ENCODE measurements at places on chromosomes 7 and 10. TPM values are rescaled to one million over a fixed set of nuclear protein-coding genes. Genes with fewer than 3 reads are reported as not detected.

DNA sequence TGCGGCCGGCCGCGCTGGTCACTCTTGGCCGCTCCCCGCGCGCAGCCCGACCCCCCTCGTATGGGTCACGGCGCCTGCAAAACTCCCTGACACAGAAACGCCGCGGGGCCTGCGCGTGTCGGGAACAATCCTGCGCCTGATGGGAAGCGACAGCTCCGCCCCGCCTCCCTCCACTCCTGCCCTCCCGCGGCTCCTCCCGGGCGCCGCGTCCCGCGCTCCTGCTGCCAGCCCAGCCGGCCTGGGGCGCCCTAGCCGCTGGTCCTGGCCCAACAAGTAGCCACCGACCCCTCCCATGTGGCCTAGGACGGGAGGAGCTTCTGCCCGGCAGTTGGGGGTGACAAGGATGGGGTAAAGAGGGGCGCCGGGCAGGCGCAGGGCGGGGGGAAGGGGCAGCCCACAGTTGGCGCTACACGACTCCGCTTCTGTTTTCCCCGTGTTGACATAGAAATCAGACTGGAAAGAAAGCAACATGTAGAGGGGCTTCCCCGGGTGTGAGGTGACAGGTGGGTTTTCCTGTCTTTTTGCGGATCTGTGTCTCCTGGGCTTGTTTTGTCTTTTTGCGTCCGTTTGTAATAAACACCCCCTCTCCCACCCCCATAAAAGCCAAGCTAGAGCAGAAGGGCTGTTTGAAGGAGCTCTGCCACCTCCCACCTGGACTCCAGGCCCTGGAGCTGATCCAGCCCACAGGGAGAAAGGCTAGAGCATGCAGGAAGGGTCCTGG is 35.1 kb upstream of the PAX2 start:
- no peak for DNase-seq
- H3K27me3 ChIP-seq = peaks cover 67% of the 10 kb centered on the region
- H3K4me3 ChIP-seq = no peak overlapping the region
- peaks cover 2% of the 10 kb centered on the region for H3K36me3 ChIP-seq

SPOCK2 gene
- total RNA-seq = 139 TPM

DNA sequence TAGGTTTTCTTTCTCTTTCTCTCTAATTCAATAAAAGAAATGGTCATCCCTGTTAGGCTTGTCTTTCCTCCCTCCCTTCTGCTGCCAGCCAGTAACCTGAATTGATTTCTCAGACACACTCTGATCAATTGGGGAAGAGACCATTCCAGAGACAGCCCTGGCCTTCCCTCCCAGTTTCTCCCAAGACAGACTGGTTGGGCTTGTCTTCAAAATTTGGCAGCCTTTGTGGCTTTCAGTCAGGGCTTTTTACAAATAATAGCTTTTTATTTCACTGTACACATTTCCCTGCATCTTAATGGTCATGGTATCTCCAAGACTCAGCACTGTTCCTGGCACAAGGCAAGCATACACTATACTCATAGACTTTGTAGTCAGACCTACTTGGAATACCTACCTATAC is 33.9 kb downstream of the BCAP29 start:
- peaks cover 17% of the 10 kb centered on the region for H3K4me1 ChIP-seq
- no peak overlapping the region for H3K27ac ChIP-seq
- no peak overlapping the region for H3K4me3 ChIP-seq
- peaks cover 45% of the 10 kb centered on the region for H3K36me3 ChIP-seq
- H3K27me3 ChIP-seq = no peaks in the 10 kb centered on the region

- peaks cover 6% of the 10 kb centered on the region for H3K27me3 ChIP-seq
- H3K4me1 ChIP-seq = no peaks in the 10 kb centered on the region
- H3K4me3 ChIP-seq = no peak overlapping the region
- no peaks in the 10 kb centered on the region for H3K36me3 ChIP-seq
- H3K27ac ChIP-seq = no peak overlapping the region
These were observed 104.0 kb downstream of the PKD1L1 start for GRCh38 chr7:47844311-47844710.

DNA sequence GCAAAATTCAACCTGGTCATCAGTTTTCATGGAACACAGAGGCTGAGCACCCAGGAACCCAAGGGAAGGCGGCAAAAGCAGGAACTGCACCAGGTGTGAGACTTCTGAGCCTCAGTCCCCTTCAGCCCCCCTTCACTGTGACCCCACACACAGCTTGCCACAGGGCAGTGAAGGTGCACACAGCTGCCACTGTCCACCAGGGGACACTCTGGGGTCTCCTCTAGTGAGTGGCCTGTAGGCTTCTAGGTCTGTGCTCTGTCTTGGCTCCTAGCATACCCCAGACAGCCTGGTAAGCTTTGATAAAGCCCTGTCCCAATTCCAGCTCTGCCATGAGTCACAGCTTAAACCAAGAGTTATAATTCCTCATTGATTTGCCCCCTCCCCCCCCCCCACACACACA is 12.1 kb downstream of the KCNH2 start:
- no peak overlapping the region for H3K27ac ChIP-seq
- H3K36me3 ChIP-seq = no peaks in the 10 kb centered on the region
- no peak for DNase-seq
- peaks cover 15% of the 10 kb centered on the region for H3K27me3 ChIP-seq

GRCh38 chr7:70410134-70410750 is 721.7 kb upstream of the GALNT17 start:
- H3K36me3 ChIP-seq = no peaks in the 10 kb centered on the region
- no peak overlapping the region for H3K4me3 ChIP-seq
- H3K27ac ChIP-seq = no peak overlapping the region
- no peaks in the 10 kb centered on the region for H3K27me3 ChIP-seq

- DNase-seq = no peak
- peak overlapping the region; percentile 19 for H3K4me3 ChIP-seq
- H3K36me3 ChIP-seq = peaks cover 5% of the 10 kb centered on the region
- no peaks in the 10 kb centered on the region for H3K27me3 ChIP-seq
- H3K27ac ChIP-seq = peak overlapping the region; percentile 82
These were observed 90.3 kb downstream of the SRPK2 start for GRCh38 chr7:105298439-105298894.

- no peaks in the 10 kb centered on the region for H3K36me3 ChIP-seq
- no peak overlapping the region for H3K27ac ChIP-seq
- H3K4me3 ChIP-seq = no peak overlapping the region
These were observed 53.4 kb upstream of the GDF10 start for GRCh38 chr10:47246406-47247147.

GRCh38 chr7:4769761-4770160 is 5.7 kb upstream of the AP5Z1 start:
- H3K4me1 ChIP-seq = peaks cover 15% of the 10 kb centered on the region
- H3K27me3 ChIP-seq = no peaks in the 10 kb centered on the region
- H3K4me3 ChIP-seq = no peak overlapping the region
- H3K36me3 ChIP-seq = no peaks in the 10 kb centered on the region
- H3K27ac ChIP-seq = no peak overlapping the region

DNA sequence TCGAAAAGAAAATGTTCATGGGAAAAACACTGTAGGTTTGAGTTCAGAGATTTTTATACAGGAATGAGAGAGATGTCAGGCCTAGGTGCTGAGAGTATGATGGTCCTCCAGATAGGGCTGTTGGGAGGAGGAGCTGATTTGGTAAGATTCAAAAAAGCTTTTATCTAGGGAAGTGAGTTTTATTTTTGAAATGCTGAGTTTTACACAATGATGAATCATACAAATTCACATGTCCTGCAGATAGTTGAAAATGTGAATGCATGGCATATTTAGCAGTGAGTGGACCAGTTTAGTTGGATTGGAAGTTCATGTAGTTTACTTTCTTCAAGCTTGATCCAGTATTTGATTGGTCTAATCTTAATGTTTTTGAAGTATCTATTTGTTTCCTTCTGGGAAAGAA is 154.8 kb downstream of the LRRC4 start:
- no peaks in the 10 kb centered on the region for H3K27me3 ChIP-seq

DNA sequence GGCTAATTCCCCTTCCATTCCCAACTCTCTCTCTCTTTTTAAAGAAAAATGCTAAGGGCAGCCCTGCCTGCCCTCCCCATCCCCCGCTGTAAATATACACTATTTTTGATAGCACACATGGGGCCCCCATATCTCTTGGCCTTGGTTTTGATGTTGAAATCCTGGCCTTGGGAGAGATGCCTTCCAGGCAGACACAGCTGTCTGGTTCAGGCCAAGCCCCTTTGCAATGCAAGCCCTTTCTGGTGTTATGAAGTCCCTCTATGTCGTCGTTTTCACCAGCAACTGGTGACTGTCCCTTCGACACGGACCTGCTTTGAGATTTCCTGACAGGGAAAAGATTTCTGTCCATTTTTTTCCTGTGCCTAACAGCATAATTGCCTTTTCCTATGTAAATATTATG is 3.0 kb downstream of the ADRA2A start:
- H3K4me3 ChIP-seq = no peak overlapping the region
- H3K36me3 ChIP-seq = peaks cover 1% of the 10 kb centered on the region
- no peak for DNase-seq

GRCh38 chr7:47179812-47180515 is 401.9 kb downstream of the TNS3 start:
- no peak overlapping the region for H3K4me3 ChIP-seq
- DNase-seq = no peak
- no peaks in the 10 kb centered on the region for H3K4me1 ChIP-seq
- no peaks in the 10 kb centered on the region for H3K36me3 ChIP-seq
- no peaks in the 10 kb centered on the region for H3K27me3 ChIP-seq

GRCh38 chr10:5608608-5609220 is 57.7 kb downstream of the ASB13 start:
- H3K27me3 ChIP-seq = peaks cover 5% of the 10 kb centered on the region
- H3K4me1 ChIP-seq = no peaks in the 10 kb centered on the region
- no peaks in the 10 kb centered on the region for H3K36me3 ChIP-seq

PIP gene
- not detected for total RNA-seq

DNA sequence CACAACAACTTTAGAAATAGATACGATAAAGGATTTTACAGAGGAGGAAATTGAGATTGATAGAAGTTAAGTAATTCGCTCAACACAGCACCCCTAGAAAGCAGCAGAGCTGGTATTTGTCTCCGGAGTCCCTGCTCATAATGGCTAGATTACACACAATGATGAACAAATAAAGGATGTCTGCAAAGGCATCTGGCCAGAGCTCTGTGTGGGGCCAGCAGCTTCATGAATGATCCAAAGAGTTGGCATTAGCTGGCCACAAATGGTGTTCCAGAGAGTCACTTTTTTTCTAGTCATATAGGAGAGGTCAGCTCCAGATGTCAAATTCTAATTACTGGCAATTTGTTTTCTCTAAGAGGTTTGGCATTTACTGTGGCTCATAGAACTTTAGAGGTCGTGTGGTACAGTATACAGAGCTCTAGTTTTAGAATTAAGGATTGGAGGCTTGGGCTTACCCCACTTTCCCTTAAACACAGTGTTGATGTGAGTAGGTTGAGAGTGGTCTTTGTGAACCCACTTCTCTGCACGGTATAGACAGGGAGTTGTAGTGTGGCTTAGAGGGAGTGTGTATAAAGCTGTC is 186.2 kb downstream of the BICC1 start:
- no peaks in the 10 kb centered on the region for H3K27me3 ChIP-seq
- no peak overlapping the region for H3K4me3 ChIP-seq
- no peak overlapping the region for H3K27ac ChIP-seq
- DNase-seq = no peak
- H3K36me3 ChIP-seq = no peaks in the 10 kb centered on the region

DNA sequence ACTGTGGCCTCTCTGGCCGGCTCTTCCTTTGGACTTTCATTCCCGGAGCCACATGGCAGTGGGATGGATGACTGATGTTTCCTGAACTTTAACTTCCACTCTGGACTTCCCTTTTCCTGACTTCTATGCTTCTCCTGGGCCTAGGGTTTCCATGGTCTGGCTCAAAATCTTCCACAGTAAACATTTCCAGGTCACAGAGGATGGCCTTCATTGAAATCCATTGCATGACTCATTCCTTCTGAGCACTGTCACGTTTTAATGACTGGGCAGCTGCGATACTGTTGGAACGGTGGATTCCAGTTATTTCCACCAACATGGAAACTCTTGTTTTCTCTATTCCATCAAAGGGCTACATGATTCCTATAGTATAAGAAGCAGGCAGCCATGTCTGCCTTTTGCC is 24.4 kb upstream of the ZNF273 start:
- no peak for DNase-seq
- peaks cover 2% of the 10 kb centered on the region for H3K36me3 ChIP-seq
- H3K4me1 ChIP-seq = no peaks in the 10 kb centered on the region
- no peak overlapping the region for H3K27ac ChIP-seq

BAMBI gene
- 0.81 TPM for total RNA-seq

GRCh38 chr10:100370714-100371481 is 23.9 kb downstream of the SCD start:
- peak overlapping the region; percentile 81 for H3K4me3 ChIP-seq
- H3K27ac ChIP-seq = no peak overlapping the region
- H3K4me1 ChIP-seq = peaks cover 32% of the 10 kb centered on the region
- peaks cover 6% of the 10 kb centered on the region for H3K36me3 ChIP-seq
- DNase-seq = peak; percentile 63

GRCh38 chr10:114507449-114507848 is 103.1 kb upstream of the AFAP1L2 start:
- no peak overlapping the region for H3K27ac ChIP-seq
- peaks cover 27% of the 10 kb centered on the region for H3K36me3 ChIP-seq
- H3K27me3 ChIP-seq = no peaks in the 10 kb centered on the region

GRCh38 chr10:76942628-76943416 is 694.8 kb downstream of the KCNMA1 start:
- H3K27ac ChIP-seq = no peak overlapping the region
- H3K27me3 ChIP-seq = no peaks in the 10 kb centered on the region
- H3K4me3 ChIP-seq = no peak overlapping the region
- H3K36me3 ChIP-seq = no peaks in the 10 kb centered on the region

HOXA5 gene
- not detected for total RNA-seq

ADRB1 gene
- total RNA-seq = not detected

ZSCAN25 gene
- 32.9 TPM for total RNA-seq

DNA sequence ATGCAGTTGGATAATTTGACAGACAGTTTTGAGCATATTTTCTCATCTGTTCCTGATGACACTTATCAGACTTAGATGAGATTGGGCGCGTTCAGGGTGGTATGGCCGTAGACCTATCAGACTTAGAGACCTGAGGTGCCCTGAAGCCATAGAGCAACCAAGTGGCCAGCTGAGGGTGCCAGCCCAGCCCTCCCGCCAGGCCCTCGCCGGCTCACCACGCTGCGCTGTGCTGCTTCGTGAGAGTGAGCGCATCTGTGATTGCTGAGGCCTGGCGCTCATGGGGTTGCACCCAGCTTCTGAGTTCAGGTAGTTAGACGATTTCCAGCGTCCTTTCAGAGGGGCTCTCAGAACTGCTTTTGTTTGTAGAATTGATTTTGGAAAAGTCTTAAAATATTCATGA is 10.2 kb downstream of the FBH1 start:
- H3K4me3 ChIP-seq = no peak overlapping the region
- H3K27me3 ChIP-seq = no peaks in the 10 kb centered on the region
- DNase-seq = no peak
- H3K36me3 ChIP-seq = peaks cover 37% of the 10 kb centered on the region
- H3K4me1 ChIP-seq = peaks cover 35% of the 10 kb centered on the region

CFAP70 gene
- 0.34 TPM for total RNA-seq

GRCh38 chr10:96890172-96890513 is 58.0 kb downstream of the LCOR start:
- H3K4me1 ChIP-seq = peaks cover 31% of the 10 kb centered on the region
- no peak overlapping the region for H3K27ac ChIP-seq
- no peaks in the 10 kb centered on the region for H3K27me3 ChIP-seq
- H3K4me3 ChIP-seq = no peak overlapping the region

PAX2 gene
- total RNA-seq = not detected

PLEKHS1 gene
- total RNA-seq = 0.05 TPM
